ENCODE measurements at places on chromosomes 4 and X.

DNA sequence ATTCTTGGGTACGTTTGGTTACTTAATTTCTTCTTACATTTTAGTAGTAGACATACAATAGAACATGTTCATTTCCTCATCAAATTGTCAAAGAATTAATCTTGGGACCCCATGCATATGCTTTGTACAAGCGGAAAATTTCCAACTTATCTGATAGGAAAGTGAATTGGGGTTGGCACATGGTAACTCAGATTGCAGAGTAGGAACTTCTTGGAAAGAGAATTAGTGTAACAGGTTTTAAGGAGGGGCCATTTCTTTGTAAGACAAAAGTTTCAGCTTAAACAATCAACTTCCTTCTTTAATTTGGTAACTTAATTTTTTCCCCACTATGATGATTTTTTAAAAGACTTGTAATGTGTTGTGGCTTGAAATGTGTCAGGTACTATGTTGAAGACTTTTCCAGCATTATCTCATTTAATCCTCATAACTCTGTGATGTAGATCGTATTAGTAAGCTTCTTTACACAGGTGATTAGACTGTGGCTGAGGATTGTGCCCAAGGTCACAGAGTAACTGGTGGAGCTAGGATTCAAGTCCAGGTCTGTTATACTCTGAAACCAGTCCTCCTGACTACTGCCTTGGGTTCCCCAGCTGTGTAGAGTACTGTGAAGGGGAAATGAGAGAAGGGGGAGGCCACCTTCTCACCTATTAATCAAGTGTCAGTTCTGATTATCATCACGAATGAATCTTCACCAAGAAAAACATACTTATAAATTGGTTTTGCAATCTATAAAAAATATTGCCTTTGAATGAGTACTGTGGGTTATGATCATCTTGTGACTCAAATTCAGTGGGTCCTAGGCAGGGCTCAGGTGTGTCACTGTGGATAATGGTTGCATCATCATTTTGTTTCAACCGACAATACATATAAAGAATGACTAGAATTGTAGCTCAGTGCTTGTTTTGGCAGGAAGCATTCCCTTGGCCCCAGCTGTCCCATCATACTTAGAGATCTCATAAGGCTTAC is 4.3 kb downstream of the GK start:
- DNase-seq, result no peak

DNA sequence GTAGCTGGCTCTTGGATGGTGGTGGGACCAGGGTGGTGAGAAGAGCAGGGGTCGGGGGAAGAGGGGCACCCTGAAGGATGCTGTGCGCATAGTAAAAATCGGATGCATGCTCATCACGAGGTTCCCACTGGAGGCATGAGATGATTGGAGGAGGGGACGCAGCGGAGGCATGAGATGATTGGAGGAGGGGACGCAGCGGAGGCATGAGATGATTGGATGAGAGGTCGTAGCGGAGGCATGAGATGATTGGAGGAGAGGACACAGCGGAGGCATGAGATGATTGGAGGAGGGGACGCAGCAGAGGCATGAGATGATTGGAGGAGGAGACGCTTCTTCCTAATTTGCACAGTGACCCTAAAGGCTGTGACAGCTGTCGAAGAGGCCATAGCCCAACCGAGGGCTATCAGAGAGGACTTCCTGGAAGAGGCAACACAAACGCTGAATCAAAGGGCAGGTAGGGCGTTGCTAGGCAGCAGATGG is 106.7 kb downstream of the ADRA2C start:
- no peak for DNase-seq

DNA sequence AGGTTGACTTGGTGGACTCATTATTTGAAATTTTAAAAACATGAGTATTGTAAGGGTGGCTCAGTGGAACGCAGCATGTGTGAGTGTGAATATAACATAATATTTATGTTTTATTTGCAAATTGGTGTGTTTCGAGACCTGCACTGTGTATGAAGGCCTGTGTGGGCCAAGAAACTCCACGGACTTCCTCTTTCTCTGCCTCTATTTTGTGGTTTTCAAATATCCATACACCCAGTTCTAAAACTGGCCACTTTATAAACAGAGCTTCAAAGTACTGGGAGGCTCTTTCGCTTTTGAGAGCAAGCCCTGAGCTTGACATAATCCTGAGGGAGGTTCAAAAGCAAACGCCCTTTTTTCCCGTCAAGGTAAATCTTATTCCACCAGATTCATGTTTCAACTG is 187.7 kb downstream of the GPAT3 start:
- no peak for DNase-seq

DNA sequence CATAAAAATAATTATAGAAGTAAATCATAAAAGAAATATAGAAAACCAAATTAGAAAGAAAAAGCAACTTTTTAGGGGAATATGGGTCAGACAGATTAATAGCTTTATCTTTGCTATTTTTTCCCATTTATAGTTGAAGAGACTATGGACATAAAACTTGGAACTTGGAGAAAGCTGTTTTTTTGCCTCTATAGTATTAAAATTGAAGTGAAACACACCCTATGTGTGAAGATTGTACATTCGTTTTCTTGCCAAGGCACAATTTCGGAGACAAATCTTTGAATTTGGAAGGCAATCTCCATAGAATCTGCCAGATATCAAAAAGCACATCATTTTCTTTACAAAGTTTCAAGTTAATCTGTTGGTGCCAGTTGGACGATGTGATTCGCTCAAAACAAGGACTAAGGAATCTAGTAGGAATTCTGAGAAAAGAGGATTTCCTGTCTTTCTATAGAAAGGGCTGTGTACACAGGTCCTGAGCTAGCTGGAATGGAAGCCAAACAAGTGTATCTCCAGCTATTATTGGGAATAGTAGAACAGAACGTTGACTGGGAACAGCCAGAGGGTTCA is 156.3 kb downstream of the SLC7A11 start:
- DNase-seq, result no peak

GRCh38 chrX:148333989-148334388 is 166.4 kb upstream of the AFF2 start:
- no peak for DNase-seq

- no peak for DNase-seq
Measured at GRCh38 chrX:39133971-39134370, 332.7 kb downstream of the MID1IP1 start.

DNA sequence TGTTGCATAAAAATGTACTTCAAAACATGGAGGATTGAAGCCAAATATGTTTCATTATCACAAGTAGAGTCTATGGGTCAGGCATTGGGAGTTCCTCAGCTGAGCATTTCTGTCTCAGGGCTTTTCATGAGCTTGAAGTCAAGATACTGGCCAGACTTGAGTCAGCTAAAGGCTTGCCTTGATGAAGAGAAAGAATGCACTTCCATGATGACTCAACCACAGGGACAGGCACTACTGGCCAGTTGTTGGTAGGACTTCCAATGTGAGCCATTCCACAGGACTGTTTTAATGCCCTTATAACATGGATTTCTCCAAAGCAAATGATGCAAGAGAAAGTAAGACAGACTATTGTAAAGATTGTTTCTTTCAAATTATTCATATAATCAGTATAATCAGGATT is 895.6 kb downstream of the RAB28 start:
- DNase-seq, result no peak

GRCh38 chrX:57772637-57773036 is 92.6 kb upstream of the NLRP2B start:
- DNase-seq, result no peak

DNA sequence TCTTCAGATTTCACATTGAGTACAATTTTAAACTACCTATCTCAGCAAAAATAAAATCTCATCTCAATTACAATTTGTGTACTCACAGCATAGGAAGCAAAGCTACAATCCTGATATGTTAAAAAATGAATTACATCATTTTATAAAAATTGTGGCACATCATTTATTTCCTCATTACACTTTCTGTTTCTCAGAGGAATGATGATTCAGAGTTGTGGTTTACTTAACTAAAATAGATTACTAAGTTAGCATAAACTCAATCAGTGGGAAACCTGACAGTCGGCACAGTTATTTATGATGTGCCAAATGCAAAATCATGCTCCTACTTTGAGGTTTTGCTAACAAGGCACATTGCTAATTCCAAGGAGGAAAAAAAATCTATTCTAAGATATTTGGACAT is 325.0 kb downstream of the FBXO8 start:
- DNase-seq, result no peak

GRCh38 chrX:47574076-47574546 is 8.1 kb upstream of the TIMP1 start:
- DNase-seq, result no peak

GRCh38 chr4:184328022-184328736 is 110.5 kb upstream of the ENPP6 start:
- DNase-seq, result no peak

DNA sequence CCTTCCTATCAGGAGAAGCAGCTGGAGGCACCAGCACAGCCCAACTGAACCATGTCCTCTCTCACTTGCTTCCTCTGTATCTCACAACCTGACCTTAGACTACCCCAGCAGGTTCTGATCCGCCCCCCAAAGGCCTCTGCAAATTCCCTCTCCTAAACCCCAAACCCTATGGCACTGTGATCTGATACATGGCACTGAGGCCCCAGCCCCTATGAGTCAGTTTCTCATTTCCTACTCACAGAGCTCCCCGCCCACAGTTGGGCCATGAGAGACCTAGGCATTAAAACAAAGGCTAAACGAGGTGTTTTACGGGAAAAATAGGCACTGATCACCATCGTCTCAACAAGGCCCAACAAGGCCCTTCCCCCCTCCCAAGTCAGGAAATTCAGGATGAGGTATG is 19.1 kb downstream of the SASH3 start:
- DNase-seq, result no peak

- DNase-seq, result no peak
Measured at GRCh38 chr4:80307774-80308465, 27.6 kb upstream of the CFAP299 start.

GRCh38 chr4:169800541-169800940 is 42.8 kb upstream of the HPF1 start:
- DNase-seq, result no peak

DNA sequence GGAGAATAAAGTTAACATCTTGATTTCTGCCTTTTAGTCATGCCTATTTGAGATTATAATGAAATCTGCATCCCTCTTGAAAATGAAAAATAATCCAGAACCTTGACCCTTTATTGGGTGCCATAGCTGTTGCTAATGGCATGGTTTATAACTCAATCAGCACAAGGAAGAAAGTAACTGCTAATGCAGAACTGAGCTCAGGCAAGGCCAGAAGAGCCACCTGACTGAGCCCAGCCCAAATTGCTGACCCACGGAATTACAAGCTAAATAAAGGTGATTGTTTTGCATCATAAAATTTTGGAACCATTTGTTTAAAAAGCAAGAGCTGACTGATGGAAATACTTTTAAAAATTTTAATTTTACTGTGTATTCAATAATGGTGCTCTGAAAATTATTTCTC is 76.4 kb upstream of the TBL1X start:
- DNase-seq, result no peak

DNA sequence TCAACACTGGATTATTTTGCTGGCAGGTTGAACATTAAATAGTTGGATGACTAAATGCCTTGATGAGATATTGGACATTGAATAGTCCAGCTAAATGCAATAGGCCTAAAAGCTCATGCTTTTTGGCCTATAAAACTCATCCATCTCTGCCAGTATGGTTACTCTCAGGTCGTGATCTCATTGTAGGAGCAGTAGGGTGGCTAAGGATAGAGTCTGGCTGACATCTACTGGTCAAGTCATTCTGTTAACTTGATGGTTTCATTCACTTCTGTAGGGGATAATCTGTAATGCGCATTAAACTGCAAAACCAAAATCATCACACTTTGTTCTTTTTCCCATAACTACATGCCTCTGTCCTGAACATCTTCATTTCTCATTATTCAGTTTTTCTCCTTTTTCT is 227.0 kb downstream of the DKK2 start:
- no peak for DNase-seq

- DNase-seq, result no peak
Measured at GRCh38 chr4:138494931-138495330, 252.8 kb upstream of the SLC7A11 start.

- DNase-seq, result no peak
Measured at GRCh38 chr4:168892475-168892874, 117.6 kb downstream of the CBR4 start.

DNA sequence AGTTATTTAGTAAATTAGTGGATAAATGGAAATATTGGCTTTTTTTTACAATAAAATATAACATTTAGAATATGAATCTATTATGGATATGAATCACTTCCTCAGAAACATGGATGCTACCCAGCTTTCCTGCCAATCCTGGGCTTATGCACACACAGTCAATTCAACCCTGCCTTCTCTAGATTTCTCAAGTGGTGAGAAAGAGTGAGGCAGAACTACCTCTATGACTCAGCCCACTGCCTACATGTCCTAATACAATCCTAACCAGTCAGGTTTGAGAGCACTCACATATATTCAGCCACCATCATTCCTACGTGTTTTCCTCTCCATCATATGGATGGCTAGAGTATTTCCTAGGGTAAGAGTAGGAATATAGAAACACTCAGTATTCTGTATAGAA is 91.1 kb upstream of the ANKRD50 start:
- DNase-seq, result no peak

DNA sequence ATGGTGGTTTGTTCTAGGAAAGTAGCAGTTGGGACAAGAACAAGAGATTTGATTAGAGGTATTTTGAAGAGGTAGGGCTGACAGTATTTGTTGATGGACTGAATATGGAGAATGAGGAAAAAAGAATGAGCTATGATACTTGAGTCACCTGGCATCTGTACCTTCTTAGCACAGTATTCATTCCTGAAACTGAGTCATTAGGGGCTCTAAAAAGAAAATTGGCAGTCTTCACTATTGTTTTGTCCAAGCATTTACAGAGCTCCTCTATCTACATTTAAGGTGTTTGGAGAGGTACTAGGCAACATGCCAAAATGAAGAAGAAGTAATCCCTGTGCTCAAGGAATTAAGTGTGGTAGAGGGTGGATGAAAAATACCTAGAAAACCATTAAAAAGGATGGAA is 165.8 kb downstream of the SHROOM4 start:
- no peak for DNase-seq

GRCh38 chr4:24322511-24322910 is 261.8 kb downstream of the DHX15 start:
- no peak for DNase-seq

DNA sequence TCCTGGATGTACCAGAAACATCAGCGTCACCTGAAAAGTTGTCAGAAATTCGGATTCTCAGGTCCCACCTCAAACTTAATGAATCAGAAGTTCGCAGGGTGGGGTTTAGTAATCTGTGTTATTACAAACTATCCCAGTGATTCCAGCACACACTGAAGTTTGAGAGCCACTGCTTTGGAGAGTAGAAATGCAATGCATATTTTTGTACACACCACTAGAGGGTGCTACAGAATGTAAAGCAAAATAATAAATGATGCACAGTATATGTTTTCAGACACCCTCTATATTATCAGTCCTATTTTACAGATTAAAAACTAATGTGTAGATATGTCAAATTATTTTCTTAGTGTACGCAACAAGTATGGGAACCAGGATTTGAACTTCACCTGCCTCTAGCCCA is 2.4 kb upstream of the MORF4L2 start:
- no peak for DNase-seq

- DNase-seq, result no peak
Measured at GRCh38 chr4:76219299-76220055, 5.9 kb upstream of the SCARB2 start.

DNA sequence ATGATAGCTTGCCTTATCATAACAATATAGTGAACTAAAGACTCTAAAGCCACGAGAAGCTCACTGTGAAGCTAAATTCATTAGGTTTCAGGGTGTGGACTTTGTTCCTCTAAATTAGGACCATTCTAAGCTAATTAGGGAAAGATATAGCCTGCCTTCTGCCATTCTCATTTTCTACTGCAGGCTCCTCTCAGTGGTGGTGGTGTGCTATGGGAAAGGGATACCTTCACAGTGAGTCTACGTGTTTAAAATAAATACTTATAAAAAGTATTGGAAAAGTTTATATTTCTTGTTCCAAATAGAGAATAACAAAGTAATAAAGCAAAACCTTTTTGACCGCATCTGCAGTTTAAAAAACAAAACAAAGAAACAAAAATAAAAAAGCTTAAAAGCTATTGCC is 327.7 kb downstream of the PAPSS1 start:
- no peak for DNase-seq

Data from effector memory CD4-positive, alpha-beta T cell (primary cell).